ENCODE measurements at places on chromosomes 5 and 9.

- no peak for DNase-seq
Observed at GRCh38 chr5:158056130-158056825, 197.3 kb upstream of the CLINT1 start.

GRCh38 chr9:125911861-125912644 lies 164.9 kb downstream of the PBX3 start:
- no peak for DNase-seq

DNA sequence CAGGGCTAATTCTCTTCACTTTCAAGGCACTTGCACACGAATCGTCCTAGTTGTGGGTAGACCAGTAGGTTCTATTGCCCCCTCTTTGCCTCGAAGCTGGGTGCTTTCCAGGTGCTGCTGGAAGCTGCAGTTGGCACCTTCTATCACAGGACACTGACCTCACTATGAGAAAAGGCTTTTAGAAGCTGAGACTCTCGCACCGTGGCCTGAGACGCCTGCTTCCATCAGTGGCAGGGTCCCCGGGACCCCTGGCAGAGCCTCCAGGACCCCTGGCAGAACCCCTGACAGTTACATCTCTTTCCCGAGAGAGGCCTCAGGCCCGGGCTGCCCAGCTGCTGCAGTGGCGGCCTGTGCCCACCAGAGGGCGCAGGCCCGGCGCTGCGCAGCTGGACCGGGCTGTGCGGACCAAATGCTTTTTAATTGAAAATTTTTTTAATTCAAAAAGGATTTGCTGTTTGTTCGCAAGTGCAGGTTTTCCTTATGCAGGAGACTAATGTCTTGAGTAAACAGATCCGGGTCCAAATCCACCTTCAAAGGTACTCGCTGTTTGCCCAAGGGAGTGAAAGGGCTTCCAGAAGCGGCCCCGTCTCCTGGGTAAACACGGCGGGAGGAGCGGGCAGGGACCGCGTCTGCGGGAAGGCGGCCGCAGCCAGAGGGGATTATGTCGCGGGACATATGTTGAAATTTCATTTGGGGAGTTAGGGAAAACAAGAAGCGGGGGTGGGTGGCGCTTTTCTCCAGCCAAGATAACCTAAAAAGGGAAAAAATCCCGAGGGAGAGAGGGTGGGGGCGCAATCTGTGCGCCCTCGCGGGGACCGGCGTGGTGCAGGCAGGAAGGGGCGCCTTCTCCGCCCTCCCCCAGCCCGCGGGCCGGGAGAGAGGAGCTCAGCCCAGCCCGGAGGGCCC lies 114.5 kb upstream of the LMX1B start:
- DNase-seq, result peak; percentile 43

- no peak for DNase-seq
Observed at GRCh38 chr5:1172007-1172581, 29.3 kb upstream of the SLC6A19 start.

- no peak for DNase-seq
Observed at GRCh38 chr5:78813286-78813685, 164.7 kb upstream of the LHFPL2 start.
